H54 (cell line): ENCODE measurements at places on chromosomes 2 and 18.

DNA sequence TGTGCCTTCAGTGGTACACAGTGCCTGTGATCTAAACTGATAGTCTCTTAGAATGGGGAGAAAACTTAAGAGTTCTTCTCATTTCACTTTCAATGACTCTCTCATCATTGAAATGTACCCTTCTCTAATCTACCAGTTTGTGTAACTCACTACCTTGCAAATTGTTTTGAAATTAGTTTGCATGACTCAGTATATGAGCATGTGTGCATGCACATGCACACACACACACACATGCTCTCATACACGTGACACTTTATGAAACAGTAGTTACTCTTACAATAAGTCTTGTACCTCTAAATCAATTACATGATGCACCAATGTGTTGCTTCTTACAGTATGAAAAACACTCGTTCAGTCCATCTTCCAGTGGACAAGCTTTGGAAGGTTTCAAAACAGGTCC lies 10.6 kb downstream of the LYPD6B start:
- DNase-seq, result no peak

DNA sequence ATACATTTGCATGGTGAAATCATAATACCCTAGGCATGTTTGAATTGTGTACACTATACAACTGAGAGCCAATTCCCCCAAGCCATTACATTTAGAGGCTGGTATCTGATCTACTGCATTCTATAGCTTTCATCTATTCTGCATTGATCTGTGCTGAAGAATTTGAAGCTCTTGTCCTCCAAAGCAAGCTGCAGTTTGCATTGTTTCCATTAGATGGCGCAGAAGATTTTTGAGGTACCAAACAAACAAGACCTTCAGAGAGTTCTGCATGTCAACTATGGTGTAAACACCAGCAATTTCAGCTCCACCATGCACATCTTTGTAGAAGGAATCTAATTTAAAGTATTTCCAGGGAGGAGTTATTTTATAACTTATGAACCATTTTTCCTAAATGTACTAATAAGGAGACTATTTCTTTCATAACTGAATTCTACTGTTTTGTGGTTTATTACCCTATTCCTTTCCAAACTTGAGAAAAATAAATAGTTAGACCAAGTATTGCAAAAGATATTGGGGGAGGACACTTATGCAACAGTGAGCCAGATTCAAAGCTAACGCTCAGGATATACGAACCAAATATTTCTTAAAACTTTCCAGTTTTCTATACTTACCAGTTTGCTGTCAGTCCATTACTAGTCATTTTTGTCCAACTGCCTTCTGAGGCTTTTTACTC lies 761.8 kb upstream of the ACVR2A start:
- DNase-seq, result peak; percentile 9

DNA sequence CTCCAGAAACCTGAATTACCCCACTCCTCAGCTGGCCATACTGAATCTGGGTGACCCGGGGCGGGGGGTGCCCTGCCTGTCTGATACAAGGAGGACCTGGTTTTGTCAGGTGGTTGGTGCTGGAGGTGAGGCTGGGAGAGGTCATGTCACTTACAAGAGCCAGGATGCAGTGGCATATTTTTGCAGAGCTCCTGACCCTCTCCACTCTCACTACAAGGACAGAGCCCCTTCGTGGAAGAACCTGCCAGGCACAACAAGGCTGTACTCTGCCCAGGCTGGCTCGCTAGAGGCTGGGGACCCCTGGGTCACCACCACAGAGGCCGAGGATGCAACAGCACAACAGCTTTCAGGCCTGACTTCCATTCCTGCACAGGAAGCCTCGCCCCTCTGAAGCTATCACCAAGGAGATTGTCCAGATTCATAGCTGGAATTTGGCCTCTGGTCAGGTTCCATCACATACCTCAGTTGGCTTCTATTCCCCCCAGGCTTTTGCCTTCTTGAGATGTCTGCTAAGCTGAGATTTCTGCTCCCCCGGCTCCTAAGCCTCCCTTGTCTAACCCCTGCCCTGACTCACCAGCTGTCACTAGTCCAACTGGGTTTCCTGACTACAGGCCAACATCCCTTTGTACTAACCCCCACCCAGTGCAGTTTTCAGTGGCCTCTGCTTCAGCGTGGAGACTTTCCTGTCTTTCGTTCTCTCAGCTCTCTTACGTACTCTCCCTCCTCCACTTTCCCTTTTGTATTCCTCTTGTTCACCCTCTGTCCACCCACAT lies 132.5 kb upstream of the EPAS1 start:
- peak; percentile 81 for DNase-seq

DNA sequence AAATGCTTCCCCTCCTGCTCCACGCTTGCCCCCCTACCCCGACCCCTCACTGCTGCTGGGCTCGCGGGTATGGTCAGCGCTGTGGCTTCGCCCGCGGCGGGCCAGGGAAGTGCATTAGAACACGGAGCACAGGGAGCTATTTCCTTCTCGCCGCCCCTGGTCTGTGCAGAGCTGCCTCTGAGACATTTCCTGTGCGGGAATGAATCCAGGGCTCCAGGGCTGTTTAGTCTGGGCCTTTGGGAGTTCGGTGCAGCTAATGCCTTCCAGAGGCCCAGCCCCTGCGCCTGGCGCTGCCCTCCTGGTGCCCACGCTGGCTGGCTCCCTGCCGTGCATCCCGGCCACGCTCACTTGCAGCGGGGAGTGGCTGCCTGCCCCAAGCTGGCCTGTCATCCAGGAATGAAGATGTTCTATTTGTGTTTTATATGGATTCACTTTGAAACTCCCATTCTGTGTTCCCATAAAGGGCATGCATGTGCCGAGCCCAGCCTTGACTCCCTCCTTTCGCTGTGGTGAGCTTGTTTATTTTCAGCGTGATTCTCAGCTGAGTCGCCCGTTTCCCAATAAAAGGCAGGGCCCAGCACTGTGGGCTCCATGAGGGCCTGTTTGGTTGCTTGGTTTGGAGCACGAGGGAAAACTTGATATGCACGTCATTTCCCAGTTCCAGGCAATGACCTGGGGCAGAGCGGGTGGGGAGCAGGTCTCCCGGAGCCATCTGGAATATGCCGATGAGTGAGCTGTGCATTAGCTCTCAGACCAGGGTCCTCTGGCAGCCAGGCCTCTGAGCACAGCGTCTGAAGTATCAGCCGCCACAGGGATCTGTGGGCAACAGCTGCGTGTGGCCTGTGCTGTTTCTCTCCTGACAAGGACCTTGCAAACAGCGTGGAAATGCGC lies 42.7 kb downstream of the SH3RF3 start:
- peak; percentile 33 for DNase-seq

- no peak for DNase-seq
These were observed 531.8 kb downstream of the ZEB2 start for GRCh38 chr2:143988082-143988481.

- DNase-seq, result no peak
These were observed 66.6 kb downstream of the TMEM17 start for GRCh38 chr2:62439425-62439824.

GRCh38 chr18:34370704-34371395 lies 146.1 kb upstream of the NOL4 start:
- DNase-seq, result no peak

DNA sequence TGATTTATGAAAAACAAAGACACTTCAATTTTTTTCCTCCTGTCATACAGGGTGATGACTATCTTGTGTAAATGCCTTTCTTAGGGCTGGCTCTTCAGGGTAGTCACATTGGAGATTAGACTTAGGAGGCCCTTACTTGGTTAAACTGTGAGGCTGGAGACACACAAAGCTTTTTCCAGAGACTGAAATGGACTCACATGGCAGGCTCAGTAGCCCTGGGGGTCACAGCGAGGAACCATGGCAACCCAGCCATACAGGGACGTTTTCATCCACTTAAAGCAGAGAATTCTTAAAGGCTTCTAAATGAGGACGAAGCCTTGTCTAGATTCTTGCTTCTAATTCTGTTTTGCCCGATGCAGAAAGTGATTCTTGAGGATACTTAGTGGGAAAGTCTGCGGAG lies 57.3 kb upstream of the ZDBF2 start:
- DNase-seq, result no peak

GRCh38 chr2:110881908-110882307 lies 149.5 kb downstream of the ACOXL start:
- no peak for DNase-seq

GRCh38 chr18:48909721-48910120 lies 41.0 kb downstream of the SMAD7 start:
- no peak for DNase-seq

- DNase-seq, result no peak
These were observed 432.0 kb upstream of the FAM98A start for GRCh38 chr2:34031097-34031496.

GRCh38 chr2:222955008-222955407 lies 94.2 kb downstream of the ACSL3 start:
- no peak for DNase-seq

DNA sequence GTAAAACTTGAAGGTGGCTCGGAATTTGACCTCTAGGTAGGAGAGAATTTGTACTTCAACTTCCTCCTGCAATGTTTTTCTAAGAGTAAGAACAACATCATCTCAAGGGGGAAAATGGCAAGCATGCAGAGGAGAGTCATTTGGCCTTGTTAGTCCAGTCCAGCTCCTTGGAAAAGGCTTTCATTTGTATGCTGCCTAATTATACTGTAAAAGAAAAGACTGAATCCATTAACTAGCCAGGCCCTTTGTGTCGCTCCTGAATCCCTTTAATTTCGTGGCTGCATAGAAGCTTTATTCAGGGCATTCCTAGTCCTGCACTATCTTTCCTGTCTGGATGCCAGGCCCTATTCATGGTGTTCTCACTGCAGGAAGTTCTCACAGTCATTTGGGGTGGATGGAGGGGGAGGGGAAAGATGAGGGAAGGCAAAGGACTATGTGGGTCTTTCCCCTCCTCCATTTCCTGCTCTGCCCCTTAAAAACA lies 36.0 kb downstream of the PHLPP1 start:
- DNase-seq, result no peak

- no peak for DNase-seq
These were observed 1023.0 kb upstream of the ACVR2A start for GRCh38 chr2:146821836-146822316.

DNA sequence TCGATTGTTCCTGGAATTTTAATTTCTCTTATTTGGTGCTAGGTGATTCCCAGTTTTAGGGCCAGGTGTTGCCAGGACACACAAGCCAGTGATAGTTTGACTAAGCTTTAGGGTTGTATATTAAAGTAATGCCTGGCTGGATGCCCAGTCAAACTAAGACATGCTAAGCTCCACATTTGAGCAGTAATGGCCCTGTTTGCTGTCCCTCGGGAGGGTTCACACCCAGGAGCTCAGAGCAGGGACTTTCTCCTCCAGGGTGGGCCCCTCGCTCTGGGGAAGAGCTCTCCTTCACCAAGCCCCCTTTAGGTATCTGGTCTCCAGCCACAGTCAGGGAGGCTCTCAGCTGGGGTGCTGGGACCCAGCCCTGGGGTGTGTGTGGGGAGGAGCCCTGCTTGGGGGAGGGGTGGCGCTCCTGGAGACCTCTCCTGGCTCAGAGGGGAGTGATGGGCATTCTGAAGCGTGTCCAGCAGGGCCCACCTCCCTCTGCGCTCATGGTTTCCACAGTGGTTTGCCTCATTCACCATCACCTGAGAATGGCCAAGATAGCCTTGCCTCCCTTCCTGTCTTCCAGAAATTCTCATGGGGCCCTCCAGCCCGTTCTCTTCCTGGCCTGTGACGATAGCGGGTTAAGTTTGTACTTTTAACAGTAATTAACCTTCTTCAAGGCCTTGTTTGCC lies 31.7 kb downstream of the INPP4A start:
- no peak for DNase-seq

DNA sequence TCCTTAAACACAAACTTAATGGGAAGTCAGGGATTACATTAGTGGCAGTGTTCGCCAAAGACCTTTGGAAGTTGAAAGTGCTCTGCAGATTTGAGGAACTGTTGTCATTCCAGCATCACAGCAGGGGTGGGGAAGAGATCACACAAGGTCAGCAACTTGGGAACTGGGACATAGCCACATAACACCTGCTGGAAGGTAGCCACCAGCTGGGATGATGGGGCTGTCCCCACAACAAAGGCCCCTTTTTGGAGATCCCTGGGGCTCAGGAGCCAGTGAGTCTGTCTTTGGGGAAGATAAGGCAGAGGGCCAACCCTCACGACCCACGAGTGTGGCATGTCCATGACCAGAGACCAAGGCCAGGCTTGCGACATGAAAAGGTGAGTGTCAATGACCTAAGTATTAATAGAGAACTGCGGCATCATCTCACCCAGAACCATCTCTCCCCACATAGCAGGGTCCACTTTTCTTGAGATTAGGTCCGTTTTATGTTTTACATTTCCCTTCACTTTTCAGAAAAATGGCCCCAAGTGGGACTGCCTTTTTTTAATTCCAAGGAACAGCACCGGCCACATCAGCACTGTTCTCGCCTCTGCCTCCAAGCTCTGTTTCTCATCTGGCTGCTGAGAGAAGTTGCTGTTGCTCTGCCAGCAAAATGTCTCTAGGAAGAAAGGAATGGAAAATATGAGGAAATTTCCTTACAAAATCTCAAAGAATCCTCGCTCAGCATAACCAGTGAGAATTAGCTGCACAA lies 106.9 kb downstream of the GFPT1 start:
- no peak for DNase-seq

DNA sequence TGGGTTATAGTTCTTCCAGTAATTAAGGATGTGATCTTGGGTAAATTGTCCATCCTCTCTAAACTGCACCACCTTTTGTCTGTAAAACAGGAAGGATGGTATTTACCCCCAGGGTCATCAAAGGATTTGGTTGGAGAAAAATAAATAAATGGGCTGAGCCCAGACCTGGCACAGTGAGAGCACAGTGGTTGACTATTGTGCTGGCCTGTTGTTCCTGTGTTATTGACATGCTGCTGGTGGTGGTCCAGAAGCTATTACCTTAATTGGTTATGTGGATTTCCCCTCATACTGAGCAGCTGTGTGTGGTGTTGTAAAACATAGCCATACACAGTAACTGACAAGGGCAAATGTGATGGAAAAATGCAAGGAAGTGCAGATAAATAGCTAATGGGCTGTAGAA lies 746 bp upstream of the IL37 start:
- no peak for DNase-seq

DNA sequence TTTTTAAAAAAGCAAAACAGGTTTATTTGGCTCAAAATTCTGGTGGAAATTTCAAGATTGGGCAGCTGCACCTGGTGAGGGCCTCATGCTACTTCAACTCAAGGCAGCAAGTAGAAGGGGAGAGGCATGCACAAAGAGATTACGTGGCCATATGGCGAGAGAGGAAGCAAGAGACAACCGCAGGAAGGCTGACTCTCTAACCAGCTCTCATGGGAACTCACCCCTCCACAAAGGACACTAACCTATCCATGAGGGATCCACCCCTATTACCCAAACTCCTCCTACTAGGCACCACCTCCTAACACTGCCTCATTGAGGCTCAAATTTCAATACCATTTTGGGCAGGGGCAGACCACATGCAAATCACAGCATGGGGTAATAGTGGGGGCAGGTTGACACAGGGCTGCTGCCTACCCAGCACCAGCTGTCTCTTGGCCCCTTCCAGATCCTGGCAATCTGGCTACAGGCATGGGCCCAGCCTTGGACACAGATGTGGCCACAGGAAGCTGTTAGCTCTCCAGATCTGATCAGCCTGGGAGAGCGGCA lies 2.0 kb upstream of the CAPN10 start:
- no peak for DNase-seq

GRCh38 chr2:240687045-240687740 lies 4.5 kb upstream of the AQP12A start:
- DNase-seq, result no peak

GRCh38 chr2:229870903-229871656 lies 50.7 kb downstream of the TRIP12 start:
- DNase-seq, result no peak

GRCh38 chr2:42867093-42868065 lies 75.0 kb upstream of the HAAO start:
- DNase-seq, result no peak
